HT1080 (cell line): ENCODE measurements at places on chromosomes 4 and X. TPM values are rescaled to one million over a fixed set of nuclear protein-coding genes. Genes with fewer than 3 reads are reported as not detected.

GRCh38 chr4:7572894-7573293 lies 138.2 kb upstream of the PSAPL1 start:
- no peak for DNase-seq

DNA sequence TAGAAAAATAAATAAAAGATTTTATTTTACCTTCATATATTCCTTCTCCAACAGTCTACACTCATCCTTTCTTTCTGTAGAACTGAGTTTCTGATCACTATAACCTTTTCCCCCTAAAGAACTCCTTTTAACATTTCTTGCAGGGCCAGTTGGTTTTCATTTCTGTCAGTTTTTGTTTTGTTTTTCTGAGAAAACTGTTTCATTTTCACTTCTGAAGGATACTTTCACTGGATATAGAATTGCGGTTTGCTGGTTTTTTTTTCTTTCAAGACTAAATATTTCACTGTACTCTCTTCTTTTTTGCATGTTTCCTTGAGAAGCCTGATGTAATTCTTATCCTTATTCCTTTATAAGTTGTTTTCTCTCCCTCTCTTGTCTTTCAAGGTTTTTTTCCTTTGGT lies 90.4 kb upstream of the EOLA2 start:
- DNase-seq, result no peak

GRCh38 chrX:68894513-68895340 lies 65.9 kb downstream of the EFNB1 start:
- DNase-seq, result no peak

GRCh38 chr4:7326306-7326692 lies 108.4 kb downstream of the PSAPL1 start:
- DNase-seq, result no peak

GRCh38 chrX:12052109-12052508 lies 86.2 kb upstream of the FRMPD4 start:
- DNase-seq, result no peak

- no peak for DNase-seq
Measured at GRCh38 chr4:35734381-35735098, 509.8 kb downstream of the ARAP2 start.

GRCh38 chr4:188596021-188596420 lies 456.8 kb downstream of the TRIML1 start:
- DNase-seq, result no peak

- DNase-seq, result peak; percentile 74
Measured at GRCh38 chr4:151862766-151863165, 102.0 kb upstream of the GATB start.

DNA sequence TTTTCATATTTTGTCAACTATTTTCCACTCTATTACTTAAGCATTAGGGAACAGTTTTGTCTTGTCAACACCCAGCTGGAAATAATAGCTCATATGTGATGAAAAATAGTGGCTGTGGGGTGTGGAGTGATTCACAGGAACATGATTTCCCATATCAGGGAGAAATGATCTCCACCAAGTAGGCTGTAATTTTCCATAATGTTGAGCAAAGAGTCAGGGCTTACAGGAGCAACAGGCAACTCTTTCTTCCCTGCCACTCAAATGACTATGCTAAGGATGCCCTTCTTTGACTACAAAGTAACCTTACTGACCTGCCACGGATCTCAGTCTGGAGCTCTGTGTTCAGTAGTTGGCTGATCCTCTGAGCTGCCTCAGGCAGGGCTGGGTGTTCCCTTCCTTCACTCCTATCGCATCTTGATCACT lies 90.0 kb upstream of the GATB start:
- DNase-seq, result no peak

- no peak for DNase-seq
Measured at GRCh38 chr4:132479543-132479942, 669.6 kb upstream of the PCDH10 start.

GRCh38 chr4:6689506-6689960 lies 4.1 kb upstream of the S100P start:
- no peak for DNase-seq

DNA sequence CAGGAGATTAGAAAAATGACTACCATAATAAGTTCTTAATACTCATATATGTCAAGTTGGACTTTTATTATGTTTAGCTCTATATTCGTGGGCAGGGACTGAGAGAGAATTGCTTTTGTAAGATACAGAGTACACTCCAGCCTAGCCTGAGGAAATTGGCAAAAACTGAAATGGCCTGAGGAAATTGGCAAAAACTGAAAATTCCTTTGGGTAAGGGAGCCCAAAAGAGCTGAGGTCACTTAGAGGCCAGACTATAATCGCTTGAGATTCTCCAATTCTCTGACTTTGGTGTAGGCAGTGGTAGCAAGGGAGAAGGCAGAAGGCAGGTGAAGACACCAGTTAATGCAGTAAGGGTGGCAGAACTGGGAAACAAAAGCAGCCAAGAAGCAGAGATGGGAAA lies 124.5 kb upstream of the HCCS start:
- no peak for DNase-seq

GRCh38 chrX:150158554-150159332 lies 204.4 kb upstream of the MAMLD1 start:
- no peak for DNase-seq

GRCh38 chrX:39652336-39652735 lies 445.4 kb downstream of the BCOR start:
- DNase-seq, result no peak

DNA sequence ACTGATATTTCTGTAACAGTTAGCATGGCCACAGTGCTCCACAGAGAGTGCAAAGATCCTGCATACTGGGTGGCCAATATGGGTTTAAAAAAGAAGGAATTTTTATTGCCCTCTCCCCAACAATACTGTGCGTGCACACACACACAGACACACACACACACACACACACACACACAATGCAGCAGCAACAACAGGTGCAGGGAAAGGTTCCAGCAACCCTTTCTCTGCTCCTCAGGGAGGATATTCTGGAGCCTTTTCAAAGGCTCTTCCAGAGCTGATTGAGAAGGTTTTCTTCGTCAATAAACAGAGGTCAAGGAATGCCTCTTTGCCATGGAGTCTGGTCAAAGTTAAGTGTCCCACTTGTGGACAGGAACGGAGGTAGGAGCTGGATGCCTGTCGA lies 84.8 kb upstream of the ZFP42 start:
- DNase-seq, result no peak

DNA sequence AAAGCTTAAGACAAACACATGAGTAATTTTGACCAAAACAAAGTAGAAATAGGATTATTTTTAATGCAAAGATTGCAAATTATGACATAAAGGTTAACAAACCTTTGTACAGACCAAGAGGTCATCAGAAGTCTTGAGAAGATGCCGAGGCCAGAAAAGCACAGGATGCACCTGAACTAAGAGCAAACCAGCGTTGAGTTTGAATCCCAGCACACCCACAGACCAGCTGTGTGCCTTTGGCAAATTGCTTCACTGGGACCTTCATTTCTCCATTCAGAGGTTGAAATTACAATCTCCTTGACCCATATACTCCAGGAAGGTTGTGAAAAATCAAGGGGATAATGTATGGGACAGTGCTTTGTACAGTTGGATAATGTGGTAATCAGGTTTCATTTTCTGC lies 56.6 kb downstream of the PPM1K start:
- no peak for DNase-seq

- DNase-seq, result peak; percentile 36
Measured at GRCh38 chr4:76738086-76738931, 159.6 kb downstream of the SOWAHB start.

DNA sequence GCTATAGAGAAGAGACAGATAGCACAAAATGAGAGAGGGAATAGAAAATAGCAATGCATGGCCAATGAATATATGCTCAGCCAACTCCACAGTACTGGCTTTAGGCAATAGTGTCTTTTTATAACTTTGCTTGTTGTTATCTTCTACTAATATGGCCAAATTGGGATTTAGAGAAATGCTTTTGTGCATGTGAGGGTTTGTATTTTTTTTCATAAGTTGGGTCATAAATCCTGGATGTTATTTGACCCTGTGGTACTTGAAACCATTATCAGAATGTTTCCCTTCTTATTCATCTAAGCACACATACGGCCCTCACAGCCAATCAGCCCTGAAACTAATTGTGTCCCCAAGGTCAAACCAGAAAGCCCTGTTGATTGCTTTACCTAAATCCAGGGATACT lies 35.2 kb upstream of the LPAR4 start:
- no peak for DNase-seq

- DNase-seq, result no peak
Measured at GRCh38 chr4:55980725-55981124, 32.0 kb downstream of the CEP135 start.

The F9 gene
- total RNA-seq, result not detected in 2 replicates

The ABCG2 gene
- 3.1 and 3.8 TPM in 2 replicates for total RNA-seq

The NPNT gene
- not detected in 2 replicates for total RNA-seq

The MSN gene
- 366 and 417 TPM in 2 replicates for total RNA-seq

The FAM149A gene
- total RNA-seq, result 1.5 TPM in 2 replicates

The PRKX gene
- total RNA-seq, result 15.9 and 20.0 TPM in 2 replicates
